ENCODE measurements at places on chromosomes 16 and 17.

GRCh38 chr17:44780161-44780560 lies 21.4 kb downstream of the ADAM11 start:
- DNase-seq, result no peak

DNA sequence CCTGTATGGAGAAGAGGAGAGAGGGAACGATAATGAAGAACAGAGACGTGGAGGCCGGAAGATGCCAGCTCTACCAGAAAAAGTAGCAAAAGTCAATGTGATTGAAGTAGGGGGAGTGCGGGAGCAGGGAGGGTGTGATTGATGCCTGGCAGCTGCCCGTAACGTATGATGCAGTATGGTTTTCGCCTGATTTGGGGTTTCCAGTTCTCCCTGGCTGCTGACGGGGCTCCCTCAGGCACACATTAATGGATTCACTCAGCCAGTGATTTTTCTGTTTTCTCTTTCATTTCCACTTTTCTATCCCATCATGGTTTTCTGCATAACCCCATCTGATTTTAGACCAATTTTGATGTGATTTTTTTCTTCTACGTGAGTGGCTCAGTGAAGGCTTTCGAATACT lies 62.1 kb downstream of the PRKCA start:
- no peak for DNase-seq

DNA sequence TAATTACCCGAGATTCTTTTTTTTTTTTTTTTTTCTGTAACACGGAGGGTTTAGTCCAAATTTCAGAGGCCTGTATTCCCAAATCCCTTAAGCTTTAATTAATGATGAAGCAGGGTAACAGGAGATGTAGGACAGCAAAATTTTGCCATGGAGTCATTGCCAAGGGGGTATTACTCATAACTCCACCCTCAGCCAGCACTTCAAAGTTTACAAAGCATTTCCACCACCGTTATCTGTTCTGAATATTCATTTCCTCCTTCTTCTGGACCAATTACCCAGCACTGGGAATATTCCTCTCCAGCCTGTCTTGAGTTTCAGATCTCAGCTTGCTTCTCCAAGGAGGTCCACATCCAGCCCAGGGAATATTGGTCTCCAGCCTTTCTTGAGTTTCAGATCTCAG lies 747.5 kb upstream of the EEF2KMT start:
- DNase-seq, result no peak

DNA sequence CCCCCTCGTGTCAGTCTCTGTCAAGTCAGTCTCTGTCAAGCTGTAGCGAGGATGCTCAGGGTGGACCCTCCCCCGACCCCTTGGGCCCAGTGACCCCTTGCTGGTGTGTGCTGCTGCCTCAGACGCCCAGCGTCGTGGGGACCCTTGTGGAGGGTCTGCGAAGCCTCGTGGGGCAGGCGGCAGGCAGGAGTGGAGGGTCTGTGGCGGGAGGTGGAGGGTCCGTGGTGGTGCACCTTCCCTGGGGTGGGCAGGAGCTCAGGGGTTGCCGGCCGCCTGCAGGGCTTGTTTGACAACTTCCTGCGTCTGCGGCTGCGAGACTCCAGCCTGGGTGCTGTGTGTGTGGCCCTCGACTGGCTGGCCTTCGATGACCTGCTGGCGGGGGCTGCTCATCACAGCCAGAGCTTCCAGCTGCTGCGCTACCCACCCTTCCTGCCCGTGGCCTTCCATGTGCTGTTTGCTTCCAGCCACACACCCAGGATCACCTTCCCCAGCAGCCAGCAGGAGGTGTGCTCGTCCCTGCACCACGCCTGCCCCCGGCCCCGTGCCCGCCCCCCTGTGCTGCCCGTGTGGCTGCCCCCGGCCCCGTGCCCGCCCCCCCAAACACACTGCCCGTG lies 5.6 kb downstream of the GNG13 start:
- no peak for DNase-seq

DNA sequence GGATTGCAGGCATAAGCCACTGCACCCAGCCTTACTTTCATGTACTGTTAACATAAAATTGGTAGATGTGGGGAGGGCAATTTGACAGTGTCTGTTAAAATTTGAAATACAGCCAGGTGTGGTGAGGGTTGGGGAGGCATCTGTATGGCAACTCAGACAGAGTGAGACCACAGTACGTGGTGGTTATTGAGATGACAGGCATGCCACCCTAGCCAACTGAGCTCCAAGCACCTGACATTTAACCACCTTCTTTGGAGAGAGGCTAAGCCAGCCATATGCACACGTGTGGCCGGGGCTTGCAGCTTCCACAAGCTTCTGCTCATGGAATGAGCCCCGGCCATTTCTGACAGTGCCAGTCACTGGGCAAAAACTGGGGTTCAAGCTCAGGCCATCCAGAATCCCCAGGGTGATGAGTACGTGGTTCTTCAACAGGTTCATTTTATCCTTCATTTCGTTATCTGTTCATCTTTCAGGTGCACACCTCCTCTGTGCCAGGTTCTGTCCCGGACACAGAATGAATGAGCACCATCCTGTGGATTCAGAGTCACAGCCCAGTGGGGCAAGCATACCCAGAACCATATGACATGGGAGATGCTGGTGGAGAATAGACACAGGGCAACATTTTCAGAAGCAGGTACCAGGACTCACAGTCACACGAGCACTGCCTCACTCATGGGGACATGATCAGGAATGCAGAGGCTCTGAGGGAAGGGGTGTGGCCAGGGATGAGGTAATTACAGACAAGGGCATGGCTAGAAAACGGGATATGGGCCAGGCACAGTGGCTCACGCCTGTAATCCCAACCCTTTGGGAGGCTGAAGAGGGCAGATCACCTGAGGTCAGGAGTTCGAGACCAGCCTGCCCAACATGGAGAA lies 36.2 kb downstream of the C16orf82 start:
- DNase-seq, result no peak

DNA sequence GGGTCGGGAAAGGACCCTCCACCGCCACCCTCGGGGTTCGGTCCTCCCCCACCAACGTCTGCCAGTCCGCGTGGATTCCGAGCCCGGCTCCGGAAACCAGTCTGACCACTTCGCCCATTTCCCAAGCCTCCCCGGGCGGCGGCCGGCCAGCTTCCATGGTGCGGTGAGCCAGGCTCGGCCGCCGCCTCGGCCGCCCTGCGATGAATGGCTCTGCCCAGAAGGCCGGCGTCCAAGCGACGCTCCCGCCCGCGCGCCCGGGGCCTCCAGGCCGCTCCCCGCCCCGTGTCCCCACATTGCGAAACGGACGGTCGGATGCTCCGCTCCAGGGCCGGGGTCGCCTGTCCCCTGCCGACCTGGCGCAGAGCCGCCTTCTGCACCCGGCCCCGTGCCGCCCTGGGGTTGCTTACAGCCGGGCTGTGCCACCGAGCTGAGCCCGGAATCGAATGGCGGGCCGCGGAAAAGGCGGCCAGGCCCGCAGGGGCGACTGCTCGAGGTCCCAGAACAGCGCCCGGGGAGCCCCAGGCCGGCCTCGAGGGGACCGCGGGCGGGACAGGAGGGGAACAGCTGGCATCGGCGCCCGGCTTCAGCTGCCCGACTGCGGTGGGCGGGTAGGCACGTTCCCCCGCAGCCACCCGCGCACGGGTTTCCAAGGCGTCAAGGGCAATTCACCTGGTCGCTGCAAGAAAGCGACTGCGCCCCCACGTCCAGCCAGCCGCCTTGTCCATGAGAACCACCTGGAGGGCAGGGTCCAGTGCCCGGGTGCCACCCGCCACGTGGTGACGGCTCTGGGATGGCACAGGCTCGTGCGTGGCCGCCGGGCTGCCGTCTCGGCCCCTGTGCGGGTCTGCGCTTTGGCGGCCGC lies 18.3 kb upstream of the CBX8 start:
- no peak for DNase-seq

DNA sequence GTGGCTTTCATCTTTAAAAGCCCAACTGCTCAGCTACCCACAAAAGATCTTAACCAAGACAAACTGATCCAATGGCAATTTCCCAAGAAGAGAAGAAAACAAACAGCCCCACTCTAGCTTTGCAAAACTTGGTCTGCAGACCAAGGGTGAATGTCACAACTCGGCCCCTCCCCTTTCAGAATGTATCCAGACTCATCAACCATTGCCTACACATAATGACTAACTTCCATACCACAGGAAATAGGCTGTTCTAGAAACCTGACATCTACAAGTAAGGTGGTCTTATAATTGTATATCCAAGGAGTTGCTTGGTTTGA lies 16.0 kb downstream of the DCUN1D3 start:
- DNase-seq, result no peak

DNA sequence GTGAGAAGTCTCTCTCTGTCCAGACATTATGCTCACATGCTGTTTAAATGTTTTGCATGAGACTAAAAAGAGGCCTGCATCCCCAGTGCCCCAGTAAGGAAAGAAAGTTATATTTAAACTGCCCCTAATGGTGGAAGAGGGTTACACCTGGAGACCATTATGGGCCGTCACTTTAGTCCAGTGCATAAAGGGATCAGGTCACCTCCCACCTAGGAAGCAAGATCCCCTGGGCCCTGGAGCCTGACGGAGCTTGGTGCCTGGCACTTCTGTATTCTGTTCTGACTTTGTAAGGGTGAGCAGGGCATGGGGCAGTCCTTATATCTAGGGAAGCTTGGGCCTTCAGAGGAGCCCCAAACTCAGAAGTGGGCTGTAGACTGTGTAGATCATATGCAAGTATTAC lies 67.9 kb downstream of the CPPED1 start:
- no peak for DNase-seq

DNA sequence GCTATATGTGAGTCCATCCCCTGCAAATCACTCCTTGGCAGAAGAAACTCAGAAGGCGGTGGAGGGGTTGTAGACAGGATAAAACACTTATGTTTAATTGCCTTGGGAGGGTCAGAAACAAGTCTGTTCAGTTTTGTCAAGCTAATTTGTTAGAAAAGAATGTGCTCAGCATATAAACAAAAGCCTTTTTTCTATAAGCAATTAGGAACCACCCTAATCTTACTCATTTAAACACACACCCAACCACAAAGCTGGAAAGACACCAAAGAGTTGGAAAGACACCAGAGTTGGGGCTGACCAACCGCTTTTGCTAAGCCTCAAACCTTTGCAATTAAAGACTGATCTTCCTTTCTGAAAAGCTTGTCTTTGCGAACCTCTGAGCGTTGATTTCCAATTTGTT lies 439.2 kb upstream of the ERCC4 start:
- no peak for DNase-seq

GRCh38 chr16:86806838-86807351 lies 228.5 kb downstream of the FOXL1 start:
- no peak for DNase-seq

GRCh38 chr17:6078458-6078871 lies 8.3 kb downstream of the WSCD1 start:
- DNase-seq, result no peak

DNA sequence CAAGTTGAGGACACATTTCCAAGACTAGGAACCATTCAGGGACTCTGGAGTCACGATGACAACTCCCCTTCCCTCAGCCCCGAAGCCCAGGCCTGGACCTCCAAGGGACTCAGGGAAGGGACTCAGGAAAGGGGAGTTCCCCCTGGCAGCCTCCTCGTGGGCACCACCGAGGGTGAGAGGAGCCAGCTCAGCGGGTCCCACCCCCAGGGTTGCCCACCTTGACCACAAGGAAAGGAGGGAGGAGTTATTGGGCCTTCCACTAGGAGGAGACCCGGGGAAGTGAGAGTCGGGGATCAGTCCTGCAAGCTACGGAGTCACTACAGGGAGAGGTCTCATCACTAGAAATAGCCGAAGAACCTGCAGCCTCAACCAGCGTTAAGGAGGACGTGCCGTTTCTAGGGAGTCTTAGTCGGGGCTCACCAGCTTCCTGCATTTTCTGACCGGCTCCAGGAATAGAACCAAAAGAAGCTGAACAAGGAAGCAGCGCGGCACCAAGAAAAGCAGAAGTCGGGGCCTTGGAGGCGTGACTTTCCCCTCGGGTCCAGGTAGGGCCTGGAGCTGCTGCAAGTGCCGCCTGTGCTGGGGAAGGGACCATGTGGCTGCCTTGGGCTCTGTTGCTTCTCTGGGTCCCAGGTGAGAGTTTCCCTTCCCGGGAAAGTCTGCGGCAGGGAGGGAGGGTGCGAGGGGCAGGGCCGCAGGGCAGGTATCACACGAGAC lies at the start of gene CD300A:
Gene CD300A, plus strand, starts transcription at position 524 of the 717 bp plus-strand sequence. Its CDS starts 70 bp downstream, at position 594.
- DNase-seq, result no peak

DNA sequence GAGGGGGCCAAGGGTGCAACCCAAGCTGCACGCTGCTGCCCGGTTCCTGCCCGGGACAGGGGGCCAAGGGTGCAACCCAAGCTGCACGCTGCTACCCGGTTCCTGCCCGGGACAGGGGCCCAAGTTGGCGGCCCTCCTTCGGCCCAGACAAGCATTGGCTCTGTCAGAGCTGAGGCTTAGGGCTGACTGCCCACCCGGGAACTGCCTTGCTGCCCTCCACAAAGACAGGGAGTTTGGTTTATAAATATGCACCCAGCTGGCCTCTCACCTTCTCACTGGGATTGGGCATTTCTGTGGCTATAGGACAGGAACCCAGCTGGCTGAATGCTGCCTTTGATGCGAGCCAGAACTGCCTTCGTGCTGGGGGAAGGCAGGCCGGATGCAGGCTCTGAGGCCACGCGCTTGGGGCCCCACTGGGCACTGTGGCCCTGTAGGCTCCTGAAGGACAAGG lies 105.7 kb downstream of the IRX5 start:
- DNase-seq, result no peak

DNA sequence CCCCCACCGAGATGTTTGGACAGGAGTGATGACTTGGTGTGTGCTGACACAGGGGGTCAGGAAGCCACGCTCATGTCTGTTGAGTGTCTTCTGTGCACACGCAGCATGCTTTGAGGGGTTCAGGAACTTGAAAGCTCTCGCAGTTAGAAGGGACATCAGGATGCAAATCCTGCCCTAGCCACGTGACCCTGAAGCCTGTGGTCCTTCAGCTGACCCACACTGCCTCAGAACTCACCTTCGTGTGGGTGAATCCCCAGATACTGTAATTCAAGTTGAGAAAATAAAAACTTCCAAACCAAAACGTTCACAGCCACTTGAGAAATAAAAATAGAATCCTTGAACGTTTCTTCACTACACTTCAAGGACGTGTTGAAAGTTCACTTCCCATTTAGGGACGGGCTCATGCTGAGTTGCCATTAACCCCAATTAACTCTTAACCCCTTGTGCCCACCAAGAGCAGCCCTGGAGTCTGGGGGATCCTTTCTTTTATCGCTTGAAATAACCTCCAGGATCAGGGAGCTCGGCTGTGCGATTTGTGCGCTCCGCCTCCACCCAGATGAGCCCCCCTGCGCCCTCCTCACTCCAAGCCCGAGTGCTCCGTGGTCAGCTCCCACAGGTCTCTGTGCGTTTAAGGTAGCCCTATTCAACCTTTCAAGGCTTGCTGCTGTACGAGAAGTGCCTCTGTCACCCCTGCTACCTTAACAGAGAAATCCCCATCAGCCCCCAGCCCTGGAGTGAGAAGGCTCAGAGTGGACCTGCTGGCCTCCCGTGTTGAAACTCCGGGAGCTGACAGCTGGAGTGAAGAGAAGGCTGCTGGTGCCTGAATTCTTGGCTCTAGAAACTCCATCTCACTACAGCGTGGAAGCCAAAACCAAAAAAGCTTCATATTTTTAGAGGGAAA lies 36.2 kb upstream of the NAT9 start:
- DNase-seq, result no peak

DNA sequence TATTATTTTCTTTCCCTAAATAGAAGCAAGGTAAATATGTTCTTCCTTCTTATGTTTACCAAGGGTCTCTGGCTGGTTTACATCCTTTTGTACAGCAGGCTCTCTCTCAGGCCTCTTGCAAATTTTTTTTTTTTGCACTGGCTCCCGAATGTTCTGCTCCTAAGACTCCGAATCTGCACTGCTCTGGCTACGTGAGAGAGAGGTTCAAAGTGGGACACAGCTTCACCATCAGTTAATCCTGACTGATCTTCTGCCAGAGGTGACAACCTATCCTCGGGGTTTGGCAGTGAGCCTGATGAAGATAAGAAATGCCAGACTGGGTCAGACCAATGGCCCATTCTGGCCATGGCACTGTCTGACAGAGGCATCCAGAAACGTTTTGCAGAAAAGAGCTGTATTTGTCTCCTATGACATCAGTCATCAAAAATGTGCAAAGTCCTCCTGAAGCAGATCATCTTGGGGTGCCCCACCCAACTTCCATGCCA lies 136.9 kb downstream of the GRIN2A start:
- DNase-seq, result no peak

Measured in stimulated activated CD4-positive, alpha-beta T cell treated with anti-CD3 and anti-CD28 coated beads, TNF-alpha, amount 100 ng/mL, for 4 hours (primary cell).